ENCODE measurements at places on chromosomes 5 and 9.

- no peak for DNase-seq
Observed at GRCh38 chr5:522116-522515, 2.1 kb downstream of the SLC9A3 start.

- DNase-seq, result no peak
Observed at GRCh38 chr9:38453835-38454234, 29.6 kb upstream of the IGFBPL1 start.

DNA sequence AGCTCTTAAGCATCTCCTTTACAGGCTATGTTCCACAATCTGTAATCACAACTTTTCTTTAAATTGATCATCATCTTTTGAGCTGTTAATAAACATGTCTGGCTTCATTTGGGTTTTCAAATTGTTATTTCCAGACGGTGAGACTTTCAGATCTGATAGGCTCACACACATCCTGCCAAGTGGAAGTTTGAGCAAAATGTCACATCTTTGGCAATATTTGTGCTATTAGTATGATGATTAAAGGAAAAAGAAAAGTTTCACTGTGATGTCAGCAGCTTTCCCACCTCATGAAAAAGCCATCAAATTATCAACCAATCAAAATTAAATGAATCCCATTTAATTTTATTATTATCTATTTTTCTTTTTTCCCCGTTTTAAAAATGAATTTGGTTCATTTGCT is 29.8 kb downstream of the SLC1A1 start:
- no peak for DNase-seq

DNA sequence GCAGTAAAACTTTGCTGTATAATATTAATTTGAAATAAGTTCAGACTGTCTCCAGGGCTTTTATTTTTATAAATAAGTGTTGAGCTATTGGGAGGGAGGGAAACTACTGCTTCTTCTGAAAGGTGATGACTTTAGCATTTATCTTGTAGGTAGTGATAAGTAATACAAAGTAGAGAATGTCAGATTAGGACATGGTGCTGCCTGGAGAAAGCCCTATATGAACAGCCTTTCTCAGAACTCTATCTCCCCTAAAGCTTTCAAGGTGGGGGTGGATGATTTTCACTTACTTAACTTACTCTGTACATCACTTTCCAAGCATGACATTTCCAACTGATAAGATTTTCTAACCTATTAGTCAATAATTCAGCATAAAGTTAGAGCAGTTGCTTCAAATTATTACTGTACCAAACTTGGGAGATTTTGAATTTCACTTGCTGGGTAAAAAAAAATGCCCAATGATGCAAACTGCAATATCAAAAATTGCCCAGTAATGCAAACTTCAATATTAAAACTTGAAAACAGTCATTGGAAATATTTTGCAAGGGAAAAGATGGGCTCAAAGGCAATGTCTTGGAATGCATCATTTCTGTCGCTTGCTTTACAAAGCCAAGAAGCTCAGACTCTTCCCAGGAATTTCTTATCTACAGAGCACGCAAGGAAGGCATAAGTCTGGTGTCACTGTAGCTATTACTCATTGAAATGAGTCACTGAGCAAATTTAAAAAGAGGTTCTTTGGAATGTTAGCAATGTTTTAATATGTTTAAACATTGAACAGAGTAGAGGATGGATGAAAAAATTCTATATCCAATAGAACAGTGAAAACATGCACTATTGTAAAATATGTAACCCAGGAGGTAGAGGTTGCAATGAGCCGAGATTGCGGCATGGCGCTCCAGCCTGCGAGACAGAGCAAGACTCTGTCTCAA is 569.5 kb downstream of the PSAT1 start:
- DNase-seq, result no peak

DNA sequence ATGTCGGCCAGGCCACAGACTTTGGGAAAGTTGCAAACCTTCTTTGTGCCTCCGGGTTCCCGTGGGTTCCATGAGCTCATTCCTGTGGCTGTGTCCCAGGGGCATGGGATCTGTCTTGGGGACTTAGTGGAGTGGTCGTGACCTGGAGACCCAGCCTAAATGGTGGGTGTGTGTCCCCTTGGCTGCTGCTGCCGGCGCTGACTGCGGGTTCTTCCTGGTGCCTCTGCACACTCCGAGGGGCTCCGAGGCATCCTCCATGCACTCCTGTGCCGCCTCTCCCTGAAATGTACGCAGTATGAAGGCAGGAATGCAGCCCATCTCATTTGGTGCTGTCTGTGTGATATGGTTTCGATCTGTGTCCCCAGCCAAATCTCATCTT is 21.0 kb upstream of the SLC2A6 start:
- DNase-seq, result no peak

- no peak for DNase-seq
Observed at GRCh38 chr9:127216888-127217217, 47.7 kb upstream of the GARNL3 start.

- no peak for DNase-seq
Observed at GRCh38 chr9:23934291-23934906, 108.4 kb upstream of the ELAVL2 start.

DNA sequence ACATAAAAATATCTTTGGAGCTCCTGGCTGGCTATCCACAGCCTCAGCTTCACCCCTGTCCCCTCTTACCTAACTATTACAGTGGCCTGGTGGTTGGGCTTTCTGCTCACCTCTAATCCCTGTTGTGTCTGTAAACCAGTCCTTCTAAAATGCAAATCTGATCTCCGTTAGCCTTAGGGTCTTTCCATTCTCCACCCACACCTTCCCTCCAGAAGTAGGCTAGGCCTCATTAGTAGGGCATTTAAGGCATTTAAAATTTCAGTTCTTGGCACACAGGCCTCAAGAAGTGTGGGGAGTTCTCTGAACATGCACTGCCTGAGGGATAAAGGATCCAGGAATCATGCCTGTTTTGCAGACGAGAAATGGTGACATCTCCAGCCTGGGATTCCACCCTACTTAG is 26.4 kb upstream of the STC2 start:
- DNase-seq, result no peak

GRCh38 chr5:180353048-180353979 is at the start of gene GFPT2:
GFPT2 (minus strand) TSS chr5:180353336; CDS start chr5:180353217, 119 bp downstream.
- DNase-seq, result peak; percentile 88

DNA sequence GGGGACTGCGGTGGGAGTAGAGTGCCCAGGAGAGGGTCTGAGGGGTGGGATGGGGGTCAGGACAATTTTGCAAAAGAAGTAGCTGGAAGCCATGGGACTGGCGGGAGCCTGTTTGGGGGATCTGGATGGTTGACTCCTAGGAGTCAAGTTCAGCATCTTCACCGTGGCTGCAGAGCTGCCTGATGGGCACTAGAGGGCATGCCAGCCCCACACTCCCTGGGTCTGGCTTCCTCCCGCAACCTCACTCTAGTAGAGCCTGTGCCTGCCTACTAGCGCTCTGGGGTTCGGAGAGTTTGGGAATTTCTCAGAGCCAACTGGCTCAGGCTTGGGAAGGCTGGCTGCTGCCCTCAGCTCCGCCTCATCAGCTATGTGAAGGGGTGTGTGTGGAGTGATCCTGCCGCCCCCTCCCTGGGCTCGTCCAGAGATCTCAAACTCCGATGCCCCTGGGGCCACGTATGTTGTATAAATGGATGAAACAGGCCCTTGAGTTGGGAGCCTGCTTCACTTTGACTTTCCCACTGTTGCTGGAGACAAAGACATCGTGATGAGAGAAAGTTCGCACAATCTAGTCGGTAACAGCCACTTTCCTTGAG is 10.8 kb downstream of the TSPAN17 start:
- DNase-seq, result peak; percentile 81

- DNase-seq, result no peak
Observed at GRCh38 chr5:59333416-59333815, 560.1 kb downstream of the PDE4D start.

- DNase-seq, result no peak
Observed at GRCh38 chr5:19903611-19904010, 84.4 kb downstream of the CDH18 start.

DNA sequence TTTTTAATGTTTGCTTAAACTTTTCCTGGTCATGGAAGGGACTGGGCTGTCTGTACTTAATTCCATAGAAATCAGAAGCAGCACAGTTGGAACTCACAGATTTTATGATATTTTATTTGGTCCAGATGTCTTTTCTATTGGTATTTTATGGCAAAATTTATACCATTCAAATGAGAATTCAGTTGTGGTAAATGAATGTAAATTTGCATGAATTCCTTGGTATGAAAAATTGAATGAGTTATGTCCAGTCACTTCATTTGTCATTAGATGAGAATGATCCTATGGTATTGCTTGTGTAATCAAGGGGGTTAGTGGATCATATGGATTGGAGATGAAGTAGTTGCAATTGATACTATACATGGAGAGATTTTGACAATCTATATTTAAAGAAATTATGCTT is 188.0 kb downstream of the KDM4C start:
- no peak for DNase-seq

DNA sequence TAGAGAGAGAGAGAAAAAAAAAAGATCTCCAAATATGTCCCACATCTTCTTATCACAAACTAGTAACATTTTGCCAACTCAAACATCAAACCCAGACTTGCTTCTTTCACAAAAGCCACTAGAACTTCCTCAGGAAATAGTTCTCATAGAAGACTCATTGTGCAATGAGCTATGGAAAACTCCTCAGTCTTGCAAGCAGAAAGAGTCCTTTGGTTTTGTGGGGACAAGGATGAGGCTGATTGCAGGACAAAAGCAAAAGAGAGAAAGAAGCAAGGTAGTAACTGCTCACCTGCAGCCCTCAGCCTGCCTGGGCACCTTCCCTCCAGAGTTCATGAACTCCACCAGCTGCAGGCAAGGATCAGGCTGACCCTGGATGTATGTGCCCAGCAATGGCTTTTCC is 399.0 kb downstream of the IRX1 start:
- DNase-seq, result no peak

GRCh38 chr9:17088566-17088965 is 46.3 kb upstream of the CNTLN start:
- no peak for DNase-seq

DNA sequence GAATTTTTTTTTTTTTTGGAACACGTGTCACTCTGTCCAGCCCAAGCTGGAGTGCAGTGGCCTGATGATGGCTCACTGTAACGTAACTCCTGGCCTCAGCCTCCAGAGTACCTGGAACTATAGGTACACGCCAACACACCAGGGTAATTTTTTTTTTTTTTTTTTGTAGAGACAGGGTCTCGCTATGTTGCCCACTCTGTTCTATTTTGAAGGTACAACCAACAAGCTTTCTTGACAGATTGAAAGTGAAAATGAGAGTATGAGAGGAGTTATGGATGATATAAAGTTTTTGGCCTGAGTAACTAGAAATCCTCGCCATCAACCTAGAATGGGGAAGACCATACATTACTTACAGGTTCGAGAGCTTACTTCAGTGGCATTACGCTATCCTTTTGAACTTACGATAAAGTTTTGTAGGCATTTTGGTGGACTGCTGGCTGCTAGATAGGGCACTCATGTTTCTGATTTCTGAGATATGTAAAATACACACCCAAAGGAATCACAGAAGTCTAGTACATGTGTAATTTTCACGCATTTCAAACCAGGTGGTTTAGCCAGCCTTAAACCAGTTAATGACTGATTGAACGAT is 806 bp upstream of the CDC42SE2 start:
- DNase-seq, result no peak

DNA sequence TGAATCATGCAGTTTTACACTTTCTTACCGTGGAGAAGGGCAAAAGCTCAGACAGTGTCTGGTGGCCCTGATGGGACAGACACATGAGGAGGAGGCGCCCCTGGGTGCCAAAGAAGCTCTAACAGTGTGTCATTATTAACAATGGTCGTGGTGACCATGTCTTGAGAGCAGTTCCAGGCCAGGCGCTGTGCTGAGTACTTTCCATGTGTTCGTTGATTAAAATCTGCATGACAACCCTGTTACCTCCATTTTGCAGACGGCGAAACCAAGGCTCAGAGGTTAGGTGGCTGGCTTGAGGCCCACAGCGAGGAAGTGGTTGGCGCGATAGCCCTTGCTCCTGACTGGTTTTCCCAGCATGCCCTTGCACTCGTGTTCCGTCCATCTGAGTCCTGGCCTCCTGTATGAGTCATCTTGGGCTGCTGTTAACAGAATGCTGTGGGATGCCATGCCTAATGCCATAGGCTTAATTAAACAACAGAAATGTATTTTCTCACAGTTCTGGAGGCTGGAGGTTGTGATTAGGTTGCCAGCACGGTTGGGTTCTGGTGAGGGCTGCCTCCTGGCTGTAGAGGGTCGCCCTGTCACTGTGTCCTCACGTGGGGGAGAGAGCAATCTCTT is 92.0 kb downstream of the AMBP start:
- no peak for DNase-seq

DNA sequence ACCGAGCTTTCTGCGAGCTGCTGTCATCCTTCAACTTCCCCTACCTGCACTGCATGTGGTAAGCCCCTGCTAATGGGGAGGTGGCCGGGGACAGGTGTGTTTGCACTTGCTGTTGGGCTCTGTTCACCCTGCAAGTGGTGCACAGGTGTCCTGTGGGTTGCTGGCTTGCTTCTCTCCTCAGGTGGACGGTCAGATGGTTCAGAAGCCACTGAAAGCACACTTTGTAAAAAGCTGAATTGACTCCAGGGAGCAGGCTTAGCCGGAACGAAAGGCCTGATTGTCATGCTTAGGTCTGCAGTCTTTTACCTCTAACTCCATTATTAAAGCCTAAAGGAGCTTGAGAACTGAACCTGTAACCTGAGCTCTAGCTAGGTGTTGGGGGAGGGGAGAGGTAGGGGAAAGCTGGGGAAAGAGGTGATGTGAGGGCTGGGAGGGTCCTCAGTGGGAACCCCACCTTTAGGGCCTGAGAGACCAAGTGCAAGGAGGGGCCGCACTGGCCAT is 37.6 kb downstream of the ACER2 start:
- DNase-seq, result no peak

- peak; percentile 89 for DNase-seq
Observed at GRCh38 chr5:139660105-139660922, 12.2 kb downstream of the CXXC5 start.

DNA sequence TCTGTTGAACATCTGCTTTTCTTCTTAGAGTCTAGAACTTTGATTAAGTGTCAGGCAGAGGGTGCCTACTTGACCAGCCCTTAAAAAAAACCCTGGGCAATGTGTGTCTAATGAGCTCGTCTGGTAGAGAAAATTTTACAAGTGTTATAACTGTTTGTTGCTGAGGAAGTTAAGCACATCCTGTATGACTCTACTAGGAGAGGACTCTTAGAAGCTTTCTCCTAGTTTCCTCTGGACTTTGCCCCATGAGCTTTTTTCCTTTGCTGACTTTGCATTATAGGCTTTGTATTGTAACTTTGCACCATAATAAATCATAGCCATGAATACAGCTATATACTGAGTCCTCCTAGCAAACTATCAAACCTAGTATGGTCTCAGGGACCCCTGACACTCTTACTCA is 39.4 kb downstream of the GNG10 start:
- no peak for DNase-seq

- DNase-seq, result no peak
Observed at GRCh38 chr5:140857177-140857986, 1.7 kb downstream of the PCDHA10 start.

- DNase-seq, result no peak
Observed at GRCh38 chr9:5510360-5510931, at the start of gene PDCD1LG2. PDCD1LG2 (plus strand) TSS chr9:5510531; CDS start chr9:5522547, 12,016 bp downstream.

DNA sequence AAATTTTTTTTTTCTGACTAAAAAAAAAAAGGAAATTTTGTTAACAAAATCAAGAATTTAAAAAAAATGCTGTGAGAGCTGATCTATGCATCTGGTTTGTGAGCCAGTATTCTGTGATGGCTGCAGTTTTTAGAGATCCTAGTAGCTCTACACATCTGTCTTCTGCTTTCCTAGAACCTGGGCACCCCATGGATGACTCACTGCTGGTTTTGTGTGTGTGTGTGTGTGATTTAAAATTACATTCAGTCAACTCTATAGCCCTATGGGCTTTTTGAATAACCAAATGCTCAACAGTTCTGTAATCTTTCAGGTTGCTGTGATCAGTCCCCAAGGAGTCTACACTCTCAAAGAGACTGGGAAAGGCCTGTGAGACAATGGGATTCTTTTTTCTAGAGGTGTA is 2.5 kb upstream of the PSMD5 start:
- DNase-seq, result no peak
